ENCODE measurements at places on chromosomes 11 and 22.

DNA sequence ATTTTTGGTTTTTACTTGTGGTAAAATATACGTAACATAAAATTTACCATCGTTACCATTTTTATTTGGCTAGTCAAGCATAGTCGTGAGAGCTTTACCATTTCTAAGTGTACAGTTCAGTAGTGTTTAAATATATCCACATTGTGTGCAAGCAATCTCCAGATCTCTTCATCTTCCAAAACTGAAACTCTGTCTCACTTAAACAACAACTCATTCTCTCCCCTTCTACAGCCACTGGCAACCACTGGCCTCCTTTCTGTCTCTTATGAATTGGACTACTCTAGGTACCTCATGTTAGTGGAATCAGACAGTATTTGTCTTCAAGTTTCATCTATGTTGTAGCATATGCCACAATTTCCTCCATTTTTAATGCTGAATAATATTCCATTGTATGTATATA, 37.4 kb downstream of the SMC1B start:
- DNase-seq: no peak

- no peak for DNase-seq
Observed at GRCh38 chr22:45428391-45429385, 15.2 kb downstream of the RIBC2 start.

- no peak for DNase-seq
Observed at GRCh38 chr11:1832920-1833295, 1.9 kb upstream of the SYT8 start.

DNA sequence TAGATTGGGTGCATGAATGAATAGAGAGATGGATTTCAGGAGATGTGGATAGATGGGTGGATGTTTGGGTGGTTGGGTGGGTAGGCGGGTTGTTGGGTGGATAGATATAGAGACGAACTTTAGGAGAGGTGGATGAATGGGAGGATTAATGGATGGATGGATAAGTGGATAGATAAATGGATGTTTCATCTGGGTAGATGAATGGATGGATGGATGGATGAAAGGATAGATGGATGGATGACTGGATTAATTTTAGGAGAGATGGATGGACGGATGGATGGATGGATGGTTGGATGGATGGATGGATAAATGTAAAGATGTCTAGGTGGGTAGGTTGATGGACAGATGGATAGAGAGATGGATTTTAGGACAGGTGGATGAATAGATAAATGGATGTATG, 511.3 kb downstream of the MIAT start:
- no peak for DNase-seq

DNA sequence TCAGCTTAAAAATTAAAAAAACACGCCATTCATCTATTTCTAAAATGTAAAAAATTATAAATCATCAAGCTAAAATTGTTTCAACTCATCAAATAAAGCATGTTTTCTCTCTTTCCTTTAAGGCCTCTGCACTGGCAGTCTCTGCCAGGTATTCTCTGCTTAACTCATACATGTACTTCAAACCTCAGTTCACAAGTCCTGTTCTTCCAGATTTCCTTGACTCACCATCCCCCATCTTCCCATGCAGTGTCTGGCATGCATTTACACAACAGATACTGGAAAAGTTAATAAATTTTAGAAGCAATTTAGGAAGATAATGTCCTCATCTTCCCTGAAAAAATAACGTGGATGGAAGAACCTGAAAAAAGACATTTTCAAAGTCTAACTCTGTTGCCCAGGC, 32.5 kb downstream of the CSTF3 start:
- no peak for DNase-seq

DNA sequence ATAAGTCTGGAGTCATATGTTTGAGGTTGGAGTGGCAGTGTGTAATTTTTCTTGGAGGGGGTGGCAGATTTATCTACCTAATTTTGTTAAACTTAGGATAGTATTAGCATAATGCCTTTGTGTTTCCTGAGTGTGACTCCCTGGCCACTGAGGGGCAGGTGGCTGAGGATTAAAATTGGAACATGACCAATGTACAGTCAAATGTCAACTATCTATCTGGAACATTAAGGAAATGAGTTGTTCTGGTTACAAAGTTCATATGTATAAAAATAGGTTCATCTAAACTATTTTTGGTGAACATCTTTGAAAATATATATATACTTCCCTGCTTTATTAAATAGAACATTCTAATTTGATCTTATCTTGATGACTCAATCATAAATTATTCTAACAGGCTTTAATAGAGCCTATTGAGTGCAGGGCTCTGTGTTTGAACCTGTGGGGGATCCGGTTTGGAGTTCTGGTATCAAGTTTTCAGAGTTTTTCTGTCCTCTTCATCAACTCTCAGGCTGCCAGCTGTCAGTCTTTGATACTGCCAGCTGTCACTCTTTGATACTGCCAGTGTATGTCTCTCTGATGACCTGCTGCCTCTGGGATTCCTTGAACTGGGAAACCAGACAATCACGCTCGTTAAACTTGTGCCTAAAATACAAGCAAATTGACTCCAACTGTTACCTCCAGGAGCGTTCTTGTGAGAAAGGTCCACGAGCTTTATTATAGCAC, 309.6 kb downstream of the METTL15 start:
- no peak for DNase-seq

DNA sequence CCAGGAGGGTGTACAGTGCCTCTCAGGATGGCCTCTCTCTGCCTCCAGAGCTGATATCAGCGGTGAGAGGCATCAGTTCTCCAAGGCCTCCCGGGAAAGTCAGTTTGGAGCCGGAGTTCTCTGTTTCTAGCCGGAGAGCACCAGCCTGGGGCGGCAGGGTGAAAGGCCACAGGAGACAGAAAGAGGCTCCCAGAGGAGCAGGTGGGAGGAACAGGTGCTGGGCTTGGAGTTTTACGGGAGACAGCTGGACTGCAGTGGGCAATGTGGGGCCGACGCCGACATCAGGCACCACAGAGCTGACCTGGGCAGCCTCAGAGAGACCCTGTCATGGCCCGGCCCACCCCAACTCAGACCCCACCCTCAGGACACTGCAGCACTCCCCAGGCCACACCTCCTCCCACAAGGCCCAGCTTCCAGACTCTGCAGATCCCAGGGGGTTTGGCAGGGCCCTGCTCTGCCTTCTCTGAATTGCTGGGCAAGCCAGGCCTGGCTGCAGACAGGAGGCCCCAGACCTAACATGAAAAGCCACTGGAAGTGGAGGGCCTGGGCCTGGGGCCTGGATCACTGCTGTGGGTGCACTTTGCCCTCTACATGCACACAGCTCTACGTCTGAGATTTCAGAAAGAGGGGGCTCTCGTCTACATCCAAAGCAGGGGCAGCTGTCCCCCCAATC, 885.6 kb downstream of the BRD1 start:
- no peak for DNase-seq

DNA sequence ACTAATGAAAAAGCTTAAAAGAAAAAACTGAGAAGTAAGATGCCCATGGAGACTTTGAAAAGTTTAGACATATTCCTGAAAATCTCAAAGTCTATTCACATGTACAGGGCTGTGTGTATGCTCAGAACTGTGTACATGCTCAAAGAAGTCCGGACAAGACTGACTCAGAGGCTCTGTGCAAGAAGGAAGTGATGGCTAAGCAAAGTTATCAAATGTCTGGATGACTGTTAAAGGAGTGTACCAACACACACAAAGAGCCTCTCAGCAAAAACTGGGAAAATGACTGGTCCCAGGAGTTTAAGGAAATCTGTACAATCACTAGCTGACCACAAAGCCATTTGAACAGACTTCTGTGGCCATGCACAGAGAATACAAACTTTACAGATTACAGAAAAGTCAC, 33.1 kb upstream of the ARHGAP32 start:
- no peak for DNase-seq

GRCh38 chr11:12414611-12415010, 37.2 kb downstream of the PARVA start:
- no peak for DNase-seq

- DNase-seq: no peak
Observed at GRCh38 chr22:49918911-49919881, 762 bp downstream of the CRELD2 start.

DNA sequence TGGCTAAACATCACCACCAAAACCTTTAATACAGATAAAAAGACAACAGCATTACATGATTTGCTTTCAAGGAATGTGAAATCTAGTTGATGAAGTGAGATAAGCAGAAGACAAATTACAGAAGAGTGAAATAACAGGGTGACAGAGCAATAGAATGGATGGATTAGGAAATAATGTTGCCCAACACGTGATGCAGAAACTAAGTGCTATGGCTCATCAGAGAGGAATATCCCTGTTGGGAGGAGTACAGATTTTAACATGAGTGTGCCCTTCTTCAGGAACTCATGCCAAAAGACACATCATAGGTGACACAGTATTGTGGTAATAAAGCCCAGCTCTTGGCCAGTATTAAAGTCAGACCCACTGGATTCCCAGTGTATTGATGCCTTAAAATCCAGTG, 176.6 kb upstream of the RAG2 start:
- DNase-seq: no peak

DNA sequence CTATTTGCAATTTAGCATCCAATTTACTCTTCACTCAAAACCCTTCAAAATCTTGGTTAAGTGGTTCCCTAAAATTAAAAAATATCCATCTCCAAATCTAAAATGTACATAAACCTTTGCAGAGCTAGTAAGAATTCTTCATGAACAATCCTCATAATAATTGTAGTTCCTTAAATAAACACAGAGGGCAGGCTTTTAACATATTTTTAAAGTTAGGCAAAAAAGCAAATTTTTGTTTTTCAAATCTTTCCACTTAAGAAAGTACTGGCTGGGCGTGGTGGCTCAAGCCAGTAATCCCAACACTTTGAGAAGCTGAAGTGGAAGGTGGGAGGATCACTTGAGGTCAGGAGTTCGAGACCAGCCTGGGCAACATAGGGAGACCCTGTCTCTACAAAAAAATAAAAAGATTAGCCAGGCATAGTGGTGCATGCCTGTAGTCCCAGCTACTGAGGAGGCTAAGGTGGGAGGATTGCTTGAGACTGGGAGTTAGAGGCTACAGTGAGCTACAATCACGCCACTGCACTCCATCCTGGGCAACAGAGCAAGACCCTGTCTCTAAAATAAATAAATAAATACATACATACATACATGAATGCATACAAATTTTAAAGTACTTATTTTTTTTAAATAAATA, 25.1 kb upstream of the PLAAT3 start:
- DNase-seq: no peak

- DNase-seq: no peak
Observed at GRCh38 chr11:70193411-70194292, 9.4 kb upstream of the FADD start.

- no peak for DNase-seq
Observed at GRCh38 chr11:6388748-6389147, 1.5 kb upstream of the SMPD1 start.

DNA sequence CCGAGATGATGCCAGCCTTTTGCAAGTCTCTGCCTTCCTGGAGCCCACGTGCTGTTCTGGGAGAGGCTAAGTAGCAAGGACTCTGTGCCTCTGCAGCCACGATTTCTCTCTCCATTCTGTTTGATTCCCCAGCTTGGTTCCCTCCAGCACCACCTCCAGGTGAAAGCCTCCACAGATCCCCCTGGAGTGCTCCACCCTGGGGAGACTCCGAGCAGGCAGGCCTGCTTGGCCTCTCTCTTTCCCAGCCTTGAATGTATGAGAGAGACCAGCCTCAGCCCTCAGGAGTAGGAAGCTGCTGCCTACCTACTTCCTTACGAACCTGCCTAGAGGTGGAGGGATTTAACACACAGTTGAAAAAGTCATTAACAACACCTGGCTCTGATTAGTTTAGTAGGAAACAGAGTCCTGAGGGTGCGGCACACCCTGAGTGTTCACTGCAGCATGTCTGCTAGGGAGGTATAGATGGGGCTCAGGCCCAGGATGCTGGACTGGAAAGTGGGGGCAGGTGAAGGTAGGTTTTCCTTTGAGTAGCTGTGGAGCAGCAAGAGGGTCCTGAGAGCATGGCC, 22.5 kb downstream of the TMPRSS5 start:
- DNase-seq: no peak

DNA sequence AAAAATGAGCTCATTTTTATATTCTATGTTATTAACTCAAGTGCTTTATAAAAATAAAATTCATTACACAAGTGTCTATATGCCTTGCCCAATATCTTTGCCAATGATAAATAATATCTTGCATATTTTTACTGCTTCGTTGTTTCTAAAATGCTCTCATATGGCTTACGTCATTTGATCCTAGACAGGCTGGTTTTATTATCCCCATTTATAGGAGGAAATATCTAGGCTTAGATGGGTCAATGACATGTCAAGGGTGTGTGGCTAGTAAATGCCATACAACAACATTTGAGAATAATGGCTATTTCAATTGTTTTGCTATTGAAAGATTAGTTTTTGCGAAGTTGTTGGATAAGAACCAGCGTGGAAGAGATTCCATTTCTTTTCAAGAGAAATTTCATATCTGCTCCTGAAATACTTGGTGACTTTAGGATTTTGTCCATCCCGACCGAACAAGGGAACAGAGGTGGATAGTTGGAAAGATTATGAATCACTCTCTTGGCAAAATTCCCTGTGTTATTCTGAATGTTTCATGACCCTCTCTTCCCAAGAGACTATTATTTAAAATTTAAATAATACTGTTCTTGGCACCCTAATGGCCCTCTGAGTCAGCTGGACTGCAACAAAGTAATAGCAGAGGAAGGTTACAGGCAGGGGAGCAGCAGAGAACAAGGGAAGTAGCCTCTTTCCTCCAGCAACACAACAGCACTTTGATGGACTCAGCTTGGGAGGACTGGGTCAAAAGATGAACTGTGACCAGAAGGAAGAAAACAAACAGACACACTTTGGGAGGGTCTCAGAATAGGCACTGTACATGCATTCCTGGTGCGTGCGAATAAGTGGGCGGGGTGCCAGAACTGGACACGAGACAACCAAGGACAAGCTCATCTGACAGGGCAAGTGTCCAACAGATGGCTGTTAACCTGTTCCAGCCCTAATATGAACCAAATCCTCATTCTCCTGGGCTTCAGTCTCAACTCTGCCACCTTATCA, 94.5 kb downstream of the ME3 start:
- no peak for DNase-seq

DNA sequence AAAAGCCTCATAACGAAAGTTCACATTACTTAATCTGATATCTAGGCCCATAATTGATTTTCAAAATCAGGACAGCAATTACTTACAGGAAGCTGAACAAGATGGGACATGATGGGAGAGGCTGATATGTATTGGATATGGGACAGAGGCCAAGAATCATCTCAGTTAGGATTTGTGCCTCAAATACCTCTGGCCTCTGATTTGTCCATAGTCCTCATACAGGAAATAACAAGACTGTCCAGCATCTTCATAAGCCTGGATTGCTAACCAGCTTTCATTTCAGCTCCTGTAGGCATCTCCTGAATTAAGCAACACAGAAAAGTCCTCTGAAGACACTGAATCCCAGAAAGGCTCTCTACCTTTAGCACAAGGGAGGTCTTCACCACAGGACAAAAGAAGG, 4.3 kb upstream of the MRGPRX4 start:
- no peak for DNase-seq

- DNase-seq: no peak
Observed at GRCh38 chr11:33035011-33035410, 4.4 kb upstream of the TCP11L1 start.
